ENCODE measurements at places on chromosomes 7 and 10. TPM values are rescaled to one million over a fixed set of nuclear protein-coding genes. Genes with fewer than 3 reads are reported as not detected.

Gene UCMA
- not detected for total RNA-seq

Gene CDC14C
- not detected for total RNA-seq

Gene BRAT1
- total RNA-seq = 28.3 TPM

Gene SPDYE6
- not detected for total RNA-seq

Gene KCNIP2
- total RNA-seq = not detected

Gene FOXP2
- total RNA-seq = 22.1 TPM

Gene UPK3B
- total RNA-seq = 9.2 TPM

Gene TMEM236
- 0.18 TPM for total RNA-seq

Gene PNLIPRP2
- not detected for total RNA-seq

Gene SEMA3A
- total RNA-seq = 0.67 TPM

Gene RGR
- not detected for total RNA-seq

Gene EMX2
- total RNA-seq = not detected

Gene SORCS3
- total RNA-seq = not detected

Gene GPR37
- 13.3 TPM for total RNA-seq

Gene CALML5
- 14.5 TPM for total RNA-seq

Gene AKR1C8
- total RNA-seq = not detected

Gene UTF1
- total RNA-seq = not detected

Gene ATOH7
- not detected for total RNA-seq

Gene HDAC9
- 1.8 TPM for total RNA-seq

Gene ANKRD30A
- total RNA-seq = not detected

Gene WIPF3
- total RNA-seq = 0.18 TPM

Gene SPAM1
- total RNA-seq = not detected

Gene NUTM2E
- not detected for total RNA-seq

Gene ZFYVE27
- 14.6 TPM for total RNA-seq

Gene GSTO2
- 6.1 TPM for total RNA-seq

Gene ICA1
- 12.6 TPM for total RNA-seq

Gene AGR2
- total RNA-seq = 4.8 TPM

Gene ORC5
- total RNA-seq = 4.3 TPM

Gene CPA2
- not detected for total RNA-seq

Gene PPP1R17
- not detected for total RNA-seq

Gene CHRM2
- not detected for total RNA-seq

Gene CCDC3
- total RNA-seq = 14.4 TPM

Gene PNLIPRP3
- total RNA-seq = 2.4 TPM

Gene TAS2R41
- not detected for total RNA-seq

Gene NKX1-2
- total RNA-seq = 0.59 TPM

Gene OR2A5
- not detected for total RNA-seq

Gene PRTFDC1
- total RNA-seq = 2.2 TPM

Gene ZNF117
- total RNA-seq = 3.7 TPM

Gene SPDYE16
- not detected for total RNA-seq

Gene KCND2
- 0.19 TPM for total RNA-seq

Gene CHN2
- 0.75 TPM for total RNA-seq

Gene HOXA3
- 8.6 TPM for total RNA-seq

Gene CUZD1
- 0.42 TPM for total RNA-seq

Gene C10orf120
- total RNA-seq = not detected

Gene OR2A7
- total RNA-seq = 9.7 TPM

Gene SUGCT
- total RNA-seq = 4.4 TPM

Measured in esophagus squamous epithelium (tissue), 5 donors.